ENCODE measurements at places on chromosomes 3 and 15. TPM values are rescaled to one million over a fixed set of nuclear protein-coding genes. Genes with fewer than 3 reads are reported as not detected.

Gene CEP63
- total RNA-seq = 38.9 TPM

Gene SLC22A13
- total RNA-seq = 0.59 TPM

Gene SH2D7
- total RNA-seq = not detected

Gene GAP43
- total RNA-seq = not detected

Gene LSMEM2
- total RNA-seq = not detected

Gene CA12
- 11.7 TPM for total RNA-seq

DNA sequence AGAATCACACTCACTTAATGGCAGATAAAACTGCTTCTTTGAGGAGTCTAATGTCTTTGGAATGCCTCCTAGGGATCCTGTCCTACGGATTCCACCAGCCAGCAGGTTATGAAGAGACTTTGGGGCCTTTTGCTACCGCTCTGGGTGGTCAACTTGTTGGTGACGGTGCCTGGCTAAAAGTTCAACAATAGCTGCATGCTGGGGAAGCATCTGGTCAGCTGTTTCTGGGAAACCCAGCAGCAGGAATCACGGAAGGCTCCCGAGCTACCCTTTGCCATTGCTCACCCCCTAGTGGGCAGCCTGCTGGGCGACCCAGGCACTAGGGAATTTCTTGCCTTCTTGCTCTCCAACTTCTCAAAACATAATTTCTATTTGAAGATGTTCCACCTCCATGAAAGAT, 263.3 kb downstream of the NEK10 start:
- H3K4me3 ChIP-seq = no peak overlapping the region
- no peaks in the 10 kb centered on the region for H3K4me1 ChIP-seq
- no peaks in the 10 kb centered on the region for H3K27me3 ChIP-seq
- no peak overlapping the region for H3K27ac ChIP-seq
- H3K36me3 ChIP-seq = no peaks in the 10 kb centered on the region
- no peak for DNase-seq

DNA sequence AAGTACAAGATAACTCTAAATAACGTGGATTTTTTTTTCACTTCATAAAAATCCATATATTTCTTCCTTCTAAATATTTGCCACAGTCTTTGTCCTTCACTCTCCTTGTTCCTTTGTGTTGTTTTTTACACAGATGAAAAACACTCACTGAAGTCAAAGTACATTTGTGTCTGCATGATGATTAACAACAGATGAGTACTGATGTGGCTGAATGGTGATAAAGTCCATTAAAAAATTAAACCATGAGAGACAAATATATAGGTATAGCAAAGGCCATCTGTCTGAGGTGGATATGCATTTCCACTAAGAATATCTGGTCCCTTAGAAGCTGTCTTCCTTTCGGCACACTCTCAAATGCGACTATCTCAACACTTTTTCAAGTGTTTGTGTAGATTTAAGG, 317.5 kb upstream of the MCTP2 start:
- DNase-seq = no peak
- H3K27me3 ChIP-seq = no peaks in the 10 kb centered on the region
- H3K4me3 ChIP-seq = no peak overlapping the region
- no peaks in the 10 kb centered on the region for H3K4me1 ChIP-seq
- no peaks in the 10 kb centered on the region for H3K36me3 ChIP-seq

DNA sequence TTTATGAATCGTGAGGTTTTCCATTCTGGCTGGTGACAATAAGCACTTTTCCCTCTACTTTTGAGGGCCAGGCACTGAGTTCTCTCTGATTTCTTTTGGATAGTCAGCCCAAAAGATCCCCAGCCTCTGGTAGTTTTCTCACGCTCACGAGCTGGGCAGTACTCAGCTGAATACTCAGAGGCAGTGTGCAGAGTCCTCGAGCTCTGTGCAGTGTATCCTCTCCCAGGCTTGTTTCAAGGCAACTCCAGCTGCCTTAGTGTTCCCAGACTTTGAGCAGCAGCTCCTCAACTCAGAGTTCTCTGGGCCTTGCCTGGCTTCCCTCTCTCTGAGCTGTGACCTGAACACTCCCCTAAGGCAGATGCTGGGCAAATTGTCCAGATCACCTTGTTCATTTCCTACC, 59.1 kb upstream of the IQSEC1 start:
- no peaks in the 10 kb centered on the region for H3K36me3 ChIP-seq
- H3K27me3 ChIP-seq = no peaks in the 10 kb centered on the region
- H3K27ac ChIP-seq = no peak overlapping the region
- DNase-seq = no peak

- H3K27me3 ChIP-seq = no peaks in the 10 kb centered on the region
- no peaks in the 10 kb centered on the region for H3K36me3 ChIP-seq
- no peak for DNase-seq
- peaks cover 17% of the 10 kb centered on the region for H3K4me1 ChIP-seq
- peak overlapping the region; percentile 74 for H3K27ac ChIP-seq
- H3K4me3 ChIP-seq = no peak overlapping the region
These were observed 11.1 kb downstream of the ISG20 start for GRCh38 chr15:88649753-88650551.

DNA sequence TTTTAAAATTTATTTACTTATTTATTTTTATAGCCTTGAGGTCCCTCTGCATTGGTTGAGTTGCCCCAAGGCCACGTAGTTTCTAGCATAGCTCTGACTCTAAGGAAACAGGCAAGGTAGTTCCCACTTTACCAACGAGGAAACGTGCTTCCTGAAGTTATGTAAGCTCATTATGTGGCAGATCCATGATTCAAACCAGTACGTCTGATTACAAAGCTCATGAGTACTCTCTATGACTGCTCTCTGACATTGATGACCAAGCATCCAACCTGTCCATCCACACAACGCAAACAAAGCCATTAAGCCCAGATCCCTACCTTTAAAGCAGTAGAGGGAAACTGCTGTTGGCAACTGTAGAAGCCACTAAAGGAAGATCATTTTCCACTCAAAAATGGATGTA, 25.6 kb downstream of the WWTR1 start:
- H3K27ac ChIP-seq = no peak overlapping the region
- no peaks in the 10 kb centered on the region for H3K27me3 ChIP-seq
- H3K36me3 ChIP-seq = no peaks in the 10 kb centered on the region

- H3K27ac ChIP-seq = no peak overlapping the region
- no peaks in the 10 kb centered on the region for H3K36me3 ChIP-seq
- DNase-seq = no peak
- H3K4me3 ChIP-seq = no peak overlapping the region
- H3K4me1 ChIP-seq = no peaks in the 10 kb centered on the region
These were observed 39.8 kb downstream of the ARHGAP31 start for GRCh38 chr3:119333773-119334509.

DNA sequence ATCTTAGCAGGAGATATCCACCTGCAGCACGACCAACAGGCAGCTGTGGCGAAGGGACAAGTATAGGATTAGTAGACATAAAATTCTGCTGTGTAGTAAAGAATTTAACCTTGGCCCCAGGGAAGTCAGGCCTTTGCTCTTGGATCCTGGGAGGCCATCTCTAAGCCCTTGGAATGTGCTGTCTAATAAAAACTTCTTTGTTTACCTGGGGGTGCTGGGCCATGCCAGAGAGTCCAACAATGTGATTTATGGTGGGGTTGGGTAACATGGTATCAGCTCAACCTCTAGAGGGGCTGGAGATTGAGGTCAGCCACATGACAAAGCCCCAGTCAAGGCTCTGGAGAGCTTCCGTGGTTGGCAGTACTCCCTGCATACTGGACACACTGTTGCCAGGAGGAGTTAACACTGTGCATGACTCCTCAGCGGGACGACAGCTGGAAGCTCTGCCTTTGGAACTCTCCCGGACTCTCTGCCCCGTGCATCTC, 52.4 kb downstream of the HEG1 start:
- no peak for DNase-seq
- no peaks in the 10 kb centered on the region for H3K4me1 ChIP-seq
- H3K27me3 ChIP-seq = no peaks in the 10 kb centered on the region
- H3K27ac ChIP-seq = no peak overlapping the region

GRCh38 chr3:151768393-151768930, 34.7 kb downstream of the AADACL2 start:
- no peaks in the 10 kb centered on the region for H3K27me3 ChIP-seq
- H3K27ac ChIP-seq = no peak overlapping the region
- H3K4me1 ChIP-seq = no peaks in the 10 kb centered on the region

DNA sequence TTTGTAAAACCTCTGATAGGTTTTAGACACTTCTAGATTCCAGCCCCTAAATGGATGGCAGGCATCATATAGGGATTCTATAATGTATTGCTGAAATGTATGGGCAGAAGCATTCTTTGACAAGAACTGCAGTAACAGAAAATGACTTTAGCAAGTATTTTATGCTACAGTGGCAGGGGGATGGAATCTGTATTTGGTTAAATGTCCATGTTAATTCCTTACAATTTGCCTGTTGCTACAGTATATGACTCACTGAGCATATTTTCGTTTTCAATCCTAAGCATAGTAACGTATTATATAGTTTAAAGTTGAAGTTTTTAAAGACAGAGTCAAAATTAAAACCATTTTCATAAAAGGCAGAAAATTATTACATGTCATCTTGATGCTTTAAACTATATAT, 150.1 kb downstream of the MEX3B start:
- H3K36me3 ChIP-seq = no peaks in the 10 kb centered on the region
- H3K27me3 ChIP-seq = no peaks in the 10 kb centered on the region
- no peaks in the 10 kb centered on the region for H3K4me1 ChIP-seq
- H3K4me3 ChIP-seq = no peak overlapping the region
- H3K27ac ChIP-seq = no peak overlapping the region

GRCh38 chr3:78986416-78987101, 781.2 kb downstream of the ROBO1 start:
- no peaks in the 10 kb centered on the region for H3K27me3 ChIP-seq
- no peak overlapping the region for H3K27ac ChIP-seq
- H3K36me3 ChIP-seq = no peaks in the 10 kb centered on the region
- DNase-seq = no peak
- H3K4me1 ChIP-seq = no peaks in the 10 kb centered on the region

DNA sequence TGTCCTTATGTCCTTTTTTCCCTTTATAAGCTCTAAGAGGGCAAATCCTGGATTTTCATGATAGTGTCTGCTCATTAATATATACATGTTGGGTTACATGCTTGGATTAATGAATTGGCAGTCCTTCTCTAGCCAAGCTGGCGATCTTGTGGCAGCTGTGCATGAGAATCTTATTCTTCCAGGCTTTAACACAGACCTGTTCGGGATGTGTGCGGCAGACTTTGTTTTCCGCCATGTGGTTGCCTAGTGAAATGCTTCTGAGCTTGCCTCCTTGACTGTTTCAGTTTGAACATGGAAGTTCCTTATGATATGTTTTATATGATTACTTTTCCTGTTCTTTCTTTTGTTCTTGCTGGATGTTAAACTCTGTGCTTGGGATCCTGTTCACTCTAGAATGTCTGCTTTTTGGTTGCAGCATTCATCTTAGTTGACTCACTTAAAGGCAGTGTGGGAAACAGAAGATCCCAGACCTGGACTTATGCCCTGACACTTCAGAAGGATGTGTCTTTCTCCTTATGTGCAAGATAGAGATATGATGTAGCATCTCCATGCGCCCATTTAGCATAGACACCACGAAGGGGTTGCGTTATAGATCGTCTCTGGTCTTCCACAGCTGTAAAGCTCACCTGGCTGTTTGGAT, 7.2 kb downstream of the CHCHD6 start:
- H3K4me1 ChIP-seq = no peaks in the 10 kb centered on the region
- no peaks in the 10 kb centered on the region for H3K36me3 ChIP-seq
- no peak overlapping the region for H3K27ac ChIP-seq
- H3K4me3 ChIP-seq = no peak overlapping the region
- DNase-seq = no peak

DNA sequence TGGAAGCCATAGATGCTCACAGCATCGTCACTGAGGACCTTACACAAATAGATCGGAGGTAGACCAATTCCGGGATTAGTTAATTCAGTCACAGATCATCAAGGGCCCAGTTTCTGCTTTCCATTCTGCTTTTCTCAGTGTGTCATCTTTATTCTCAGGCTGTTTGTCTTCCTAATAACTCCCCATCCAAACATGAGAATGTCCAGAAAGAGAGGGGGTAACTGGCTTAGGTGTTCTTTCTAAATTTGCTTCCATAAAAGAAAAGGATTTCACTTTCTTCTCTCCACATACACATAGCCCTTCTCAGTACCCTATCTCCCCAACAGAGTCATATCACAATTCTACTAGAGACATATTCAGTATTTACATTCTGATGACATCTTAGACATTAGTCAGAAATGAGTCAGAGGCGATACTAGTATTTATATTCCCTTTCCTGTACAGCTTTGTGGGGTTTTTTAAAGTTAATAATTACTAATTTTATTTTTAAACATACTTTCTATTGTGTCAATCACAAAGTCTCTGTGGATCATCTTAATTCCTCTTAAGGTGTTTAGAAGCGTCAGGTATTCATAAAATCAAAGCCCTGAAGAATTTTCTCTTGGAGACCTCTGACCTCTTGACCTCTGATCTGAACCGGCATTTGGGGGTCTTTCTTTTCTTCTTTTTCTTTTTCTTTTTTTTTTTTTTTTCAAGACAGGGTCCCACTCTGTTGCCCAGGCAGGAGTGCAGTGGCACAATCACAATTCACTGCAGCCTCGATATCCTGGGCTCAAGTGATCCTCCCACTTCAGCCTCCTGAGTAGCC, 24.3 kb upstream of the IL12A start:
- no peaks in the 10 kb centered on the region for H3K27me3 ChIP-seq
- H3K4me3 ChIP-seq = no peak overlapping the region
- H3K4me1 ChIP-seq = no peaks in the 10 kb centered on the region
- no peaks in the 10 kb centered on the region for H3K36me3 ChIP-seq
- H3K27ac ChIP-seq = no peak overlapping the region
- no peak for DNase-seq

- DNase-seq = no peak
- H3K27me3 ChIP-seq = no peaks in the 10 kb centered on the region
- no peaks in the 10 kb centered on the region for H3K36me3 ChIP-seq
- no peak overlapping the region for H3K4me3 ChIP-seq
- H3K27ac ChIP-seq = no peak overlapping the region
These were observed 18.4 kb downstream of the LINGO1 start for GRCh38 chr15:77614251-77614806.

GRCh38 chr3:127777921-127778656, 44.2 kb downstream of the MGLL start:
- no peaks in the 10 kb centered on the region for H3K4me1 ChIP-seq

- no peaks in the 10 kb centered on the region for H3K36me3 ChIP-seq
- H3K4me3 ChIP-seq = no peak overlapping the region
- no peak for DNase-seq
- H3K4me1 ChIP-seq = no peaks in the 10 kb centered on the region
- no peaks in the 10 kb centered on the region for H3K27me3 ChIP-seq
- H3K27ac ChIP-seq = no peak overlapping the region
These were observed 167.3 kb downstream of the ALCAM start for GRCh38 chr3:105533960-105534359.

- DNase-seq = no peak
- H3K4me3 ChIP-seq = no peak overlapping the region
- H3K36me3 ChIP-seq = no peaks in the 10 kb centered on the region
- peak overlapping the region; percentile 80 for H3K27ac ChIP-seq
- no peaks in the 10 kb centered on the region for H3K27me3 ChIP-seq
These were observed 7.6 kb downstream of the CORO2B start for GRCh38 chr15:68586274-68586961.

DNA sequence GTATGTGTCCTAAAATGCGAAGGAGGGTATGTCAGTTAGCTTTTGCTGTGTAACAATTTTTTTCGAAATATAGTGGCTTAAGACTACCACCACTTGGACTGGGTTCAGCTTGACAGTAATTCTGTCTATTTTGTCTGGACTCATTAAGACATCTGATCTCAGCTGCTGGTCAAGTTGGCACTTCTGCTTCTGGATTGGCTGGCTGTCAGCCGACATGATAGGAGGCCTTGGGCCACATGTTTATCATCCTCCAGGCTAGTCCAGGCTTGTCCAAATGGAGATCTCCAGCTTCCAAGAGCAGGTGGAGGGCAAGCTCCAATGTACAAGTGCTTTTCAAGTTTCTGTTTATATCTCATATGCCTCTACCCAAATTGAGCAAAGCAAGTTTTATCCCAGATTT, 95.9 kb downstream of the GALK2 start:
- no peaks in the 10 kb centered on the region for H3K27me3 ChIP-seq
- H3K4me3 ChIP-seq = no peak overlapping the region
- no peak overlapping the region for H3K27ac ChIP-seq
- DNase-seq = no peak
- peaks cover 3% of the 10 kb centered on the region for H3K4me1 ChIP-seq

Data from breast epithelium (tissue), 4 donors.